ENCODE measurements at places on chromosomes 3 and 15.

GRCh38 chr15:69377216-69377970, 36.8 kb upstream of the KIF23 start:
- no peak for DNase-seq

- DNase-seq = no peak
Measured at GRCh38 chr3:24519368-24520100, 24.9 kb upstream of the THRB start.

DNA sequence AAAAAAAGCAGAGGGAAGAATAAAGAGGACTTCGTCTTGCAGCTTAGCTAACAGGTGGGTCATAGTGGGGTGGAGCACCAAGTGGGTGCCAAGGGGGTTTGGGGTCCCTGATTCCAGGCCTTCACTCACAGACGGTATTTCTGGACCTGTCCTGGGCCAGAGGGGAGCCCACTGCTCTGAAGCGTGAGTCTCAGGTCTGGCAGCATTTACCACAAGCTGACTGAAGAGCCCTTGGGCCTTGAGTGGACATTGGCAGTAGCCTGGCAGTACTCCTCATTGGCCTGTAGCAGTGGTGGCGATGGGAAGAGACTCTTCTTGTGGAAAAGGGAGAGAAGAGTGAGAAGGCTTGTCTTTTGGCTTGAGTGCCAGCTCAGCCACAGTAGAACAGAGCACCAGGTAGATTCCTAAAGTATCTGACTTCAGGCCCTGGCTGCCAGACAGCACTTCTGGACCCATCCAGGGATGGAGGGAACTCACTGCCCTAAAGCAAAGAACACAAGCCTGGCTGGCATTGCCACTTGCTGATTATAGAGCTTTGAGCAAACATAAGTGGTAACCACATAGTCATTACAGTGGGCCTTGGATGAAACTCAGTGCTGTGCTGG, 72.9 kb downstream of the GLDN start:
- DNase-seq = no peak

GRCh38 chr3:99857278-99857677, 39.6 kb downstream of the CMSS1 start:
- DNase-seq = no peak

GRCh38 chr3:23567917-23568316, 237.8 kb upstream of the UBE2E1 start:
- no peak for DNase-seq
